ENCODE measurements at places on chromosomes 1 and 21. TPM values are rescaled to one million over a fixed set of nuclear protein-coding genes. Genes with fewer than 3 reads are reported as not detected.

The PRRX1 gene
- 679 TPM for total RNA-seq

The GJA5 gene
- total RNA-seq, result not detected

The MATN1 gene
- total RNA-seq, result 0.25 TPM

DNA sequence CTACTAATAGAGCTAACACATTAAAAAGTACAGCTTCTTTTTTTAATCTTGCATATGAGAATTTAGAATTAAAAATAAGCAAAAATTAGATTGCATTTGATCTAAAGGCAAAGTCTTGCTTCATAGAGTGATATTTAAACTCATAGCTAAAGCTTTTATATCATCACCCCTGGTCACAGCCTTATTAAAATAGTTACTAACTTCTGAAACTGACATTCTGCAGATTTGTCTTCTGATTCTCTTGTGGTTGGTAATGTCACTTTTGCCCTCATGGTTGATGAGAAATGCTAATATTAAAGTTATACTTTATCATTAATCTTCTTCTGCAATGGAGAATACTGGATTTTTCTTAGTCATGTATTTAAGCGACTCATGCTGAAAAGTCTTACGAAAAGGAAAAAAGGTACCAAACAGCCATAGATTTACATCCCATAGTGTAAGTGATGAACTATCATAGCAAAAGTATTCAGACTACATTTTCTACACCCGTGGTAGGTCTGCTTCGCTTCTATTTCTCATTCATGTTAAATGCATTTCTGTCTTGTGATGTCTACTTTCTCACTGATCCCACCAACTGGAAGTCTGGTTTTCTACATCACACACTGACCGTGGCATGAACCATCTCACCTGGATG is 330.5 kb upstream of the B3GALT2 start:
- DNase-seq, result no peak

DNA sequence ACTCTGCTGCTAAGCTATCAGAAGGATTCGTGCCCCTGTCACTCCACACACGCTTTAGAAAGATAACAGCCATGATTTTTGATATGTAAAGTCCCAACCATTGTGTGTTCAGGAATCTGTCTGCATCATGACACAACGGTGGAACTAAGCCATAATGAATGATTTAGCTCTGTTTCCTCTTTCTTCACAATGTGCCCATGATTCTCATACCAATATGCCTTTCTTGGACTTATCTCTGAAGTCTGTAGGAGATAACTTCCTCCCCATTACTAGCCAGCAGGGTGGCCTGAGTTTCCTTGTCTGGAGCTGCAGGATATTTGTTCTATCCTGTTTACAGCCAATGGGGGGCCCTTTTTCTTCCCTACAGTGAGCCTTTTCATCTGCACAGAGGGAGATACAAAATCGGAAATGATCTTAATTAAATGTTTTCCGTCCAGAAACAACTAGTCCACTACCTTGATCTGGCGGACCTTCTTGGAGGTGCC is 511.7 kb downstream of the USP25 start:
- peak; percentile 71 for DNase-seq

GRCh38 chr1:161962091-161962887 is 61.4 kb downstream of the OLFML2B start:
- DNase-seq, result peak; percentile 88

DNA sequence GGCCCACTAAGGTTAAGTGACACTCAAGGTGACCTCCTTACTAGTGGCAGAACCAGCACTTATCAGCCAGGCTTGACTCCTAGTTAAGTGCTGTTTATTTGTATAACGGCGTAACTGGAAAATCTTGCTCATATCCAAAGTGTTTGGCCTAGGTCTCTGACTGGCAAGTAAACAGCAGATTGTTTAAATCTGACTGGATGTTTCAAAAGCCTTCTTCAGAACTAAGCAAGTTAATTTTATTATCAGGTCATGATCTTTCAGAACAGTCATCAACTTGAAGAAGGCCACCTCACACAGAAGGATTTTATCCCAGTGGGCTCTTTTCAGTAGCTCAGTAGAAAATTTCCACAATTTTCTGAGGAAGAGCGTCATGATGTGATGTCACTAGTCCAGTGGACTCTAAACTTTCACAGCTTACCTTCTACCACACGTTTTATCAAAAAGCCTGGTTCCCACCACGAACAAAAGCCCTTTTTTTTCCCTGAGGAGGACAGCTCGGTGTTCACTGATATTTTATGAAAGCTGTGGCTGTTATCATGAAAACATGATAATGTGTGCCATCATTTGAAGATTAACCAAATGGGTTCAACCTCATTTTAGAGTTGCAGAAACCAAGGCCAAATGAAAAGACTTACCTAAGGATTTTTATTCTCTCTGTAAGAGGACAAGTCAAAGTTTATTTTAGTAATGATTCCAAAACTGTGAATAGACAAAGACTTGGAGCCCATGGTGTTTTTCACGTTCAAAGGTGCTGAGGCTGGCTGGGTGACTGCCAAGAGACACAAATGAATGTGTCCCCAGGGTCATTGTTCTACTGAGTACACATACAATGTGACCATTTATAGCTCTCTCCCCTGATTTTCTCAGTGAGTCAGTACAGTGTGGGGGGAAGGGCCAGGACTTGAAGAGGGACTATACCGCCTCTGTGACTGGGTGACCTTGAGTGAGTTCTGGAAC is 9.1 kb downstream of the SGIP1 start:
- peak; percentile 47 for DNase-seq

DNA sequence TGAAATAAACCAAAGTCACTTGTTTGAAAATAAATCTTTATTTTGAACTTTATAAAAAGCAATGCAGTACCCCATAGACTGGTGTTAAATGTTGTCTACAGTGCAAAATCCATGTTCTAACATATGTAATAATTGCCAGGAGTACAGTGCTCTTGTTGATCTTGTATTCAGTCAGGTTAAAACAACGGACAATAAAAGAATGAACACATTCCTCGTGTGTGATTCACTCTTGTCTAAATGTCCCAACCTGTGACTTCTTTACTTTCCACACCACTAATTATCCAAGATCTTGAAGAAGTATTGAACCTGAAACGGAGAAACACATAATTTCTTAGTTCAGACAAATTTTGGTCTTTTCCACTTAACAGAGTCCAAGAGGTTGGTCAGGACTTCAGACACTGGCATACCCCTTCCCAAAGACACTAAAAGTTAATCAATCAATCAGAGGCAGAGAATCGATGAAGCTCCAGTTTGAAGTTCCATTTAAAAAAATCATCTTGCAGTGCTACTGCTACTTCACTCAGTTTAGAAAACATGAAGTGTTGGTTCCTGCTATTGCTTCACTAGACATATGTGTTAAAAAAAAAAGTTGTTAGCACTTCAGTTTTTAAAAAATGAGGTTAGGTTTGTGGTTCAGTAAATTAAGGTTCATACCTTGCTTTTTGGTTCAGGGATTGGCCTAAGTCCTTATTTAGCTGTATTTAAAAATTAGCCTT is 26.2 kb downstream of the ATP1B1 start:
- DNase-seq, result no peak

DNA sequence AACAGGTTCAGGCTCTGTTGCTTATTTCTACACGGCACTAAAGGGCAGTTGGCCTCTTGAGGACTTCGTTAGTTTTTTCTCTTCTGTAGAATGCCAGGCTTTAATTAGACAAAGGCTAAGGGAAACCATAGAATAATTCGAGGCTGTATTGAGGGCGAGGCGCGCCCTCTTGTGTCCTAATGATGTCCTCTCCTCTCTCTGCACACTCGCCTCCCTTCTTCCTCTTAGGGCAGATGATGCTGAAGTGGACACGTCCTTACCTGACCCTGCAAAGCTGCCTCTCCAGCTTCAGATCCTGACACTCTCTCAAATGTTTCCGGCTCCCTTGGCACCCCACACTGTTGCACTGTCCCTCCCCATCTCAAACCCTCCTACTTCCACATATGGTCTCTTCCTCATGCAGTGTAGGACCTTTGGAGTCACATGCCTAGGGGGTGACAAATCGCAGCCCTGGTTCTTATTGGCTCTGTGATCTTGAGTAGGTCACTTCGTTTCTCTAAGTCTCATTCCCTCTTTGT is 1.9 kb upstream of the ZSCAN20 start:
- peak; percentile 87 for DNase-seq

DNA sequence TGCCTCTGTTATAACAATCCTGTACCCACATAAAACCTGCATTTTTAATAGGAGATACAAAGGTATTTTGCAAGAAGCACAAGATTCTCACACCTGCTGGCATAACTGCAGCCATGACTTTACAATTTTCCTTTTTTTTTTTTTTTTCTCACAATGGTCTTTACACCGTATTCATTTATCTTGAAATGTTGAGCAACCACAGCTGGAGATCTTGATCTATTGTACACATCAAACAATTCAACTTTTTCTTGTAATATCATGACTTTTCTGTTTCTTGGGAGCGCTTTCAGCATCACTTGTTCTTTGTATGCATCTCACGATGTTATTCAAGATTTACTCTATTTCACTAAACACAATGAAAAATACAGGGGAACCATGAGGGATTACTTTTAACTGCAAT is 651.4 kb downstream of the KCNT2 start:
- no peak for DNase-seq

DNA sequence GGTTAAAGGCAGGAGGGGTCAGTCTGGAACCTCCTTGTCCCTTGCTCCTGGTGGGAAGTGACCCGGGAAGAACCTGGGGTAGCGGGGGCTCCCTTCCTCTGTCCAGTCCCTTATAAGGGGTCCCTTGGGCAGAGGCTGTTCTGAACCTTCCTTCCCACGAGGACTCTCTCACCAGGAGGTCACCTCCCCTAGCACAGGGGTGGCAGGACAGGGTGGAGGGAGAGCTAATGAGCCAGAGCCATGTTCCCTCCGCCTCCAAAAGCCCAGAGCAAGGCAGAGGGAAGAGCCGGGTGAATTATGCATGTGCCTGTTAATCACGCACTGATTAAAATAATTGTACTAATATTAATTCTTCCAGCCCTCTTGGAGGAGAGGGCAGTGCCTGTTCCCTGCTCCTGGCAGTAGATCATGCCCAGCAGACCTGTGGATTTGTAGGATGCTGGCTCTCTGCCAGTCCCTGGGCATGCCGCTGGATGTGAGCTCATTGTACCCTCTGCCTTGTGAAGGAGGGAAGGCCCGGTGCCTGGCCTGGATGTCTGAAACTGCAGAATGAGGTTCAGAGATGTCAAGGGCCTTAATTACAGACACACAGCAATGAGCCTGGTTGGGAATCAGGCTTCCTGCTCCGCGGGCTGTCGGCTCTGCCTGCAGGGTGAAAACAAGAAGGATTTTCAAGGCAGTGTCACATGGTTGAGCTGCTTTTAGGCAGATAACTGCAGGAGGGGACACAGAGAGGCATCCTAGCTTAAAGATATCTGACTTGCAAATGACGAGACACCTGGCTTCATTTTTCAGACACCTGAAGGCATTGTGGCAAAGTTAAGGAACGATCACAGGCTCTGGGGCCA is 68.2 kb downstream of the IGSF21 start:
- no peak for DNase-seq

DNA sequence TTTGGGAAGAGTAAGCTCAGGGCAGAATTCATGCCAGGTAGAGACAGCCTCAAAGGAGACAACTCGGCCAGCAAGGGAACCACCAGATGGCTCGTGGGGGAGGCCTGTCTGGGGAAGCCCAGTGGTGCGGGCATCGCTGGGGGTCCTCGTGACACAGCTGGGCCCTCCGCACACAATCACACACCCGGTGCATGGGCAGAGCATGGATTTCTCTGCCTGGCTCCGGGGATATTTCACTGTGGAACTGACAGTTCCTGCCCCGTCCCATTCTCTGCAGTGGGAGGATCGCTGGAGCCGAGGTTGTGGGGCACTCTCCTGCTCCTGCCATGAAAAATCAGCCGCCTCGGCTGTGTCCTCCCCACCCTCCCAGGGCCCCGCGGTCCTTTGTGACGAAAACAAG is 108.0 kb downstream of the CRYAA start:
- no peak for DNase-seq

GRCh38 chr1:226349801-226350518 is 41.0 kb upstream of the LIN9 start:
- no peak for DNase-seq

- DNase-seq, result no peak
These were observed 4.2 kb downstream of the UBR4 start for GRCh38 chr1:19205845-19206244.

GRCh38 chr21:25459365-25459764 is 147.9 kb downstream of the MRPL39 start:
- no peak for DNase-seq

- DNase-seq, result no peak
These were observed 820.8 kb downstream of the BRINP3 start for GRCh38 chr1:189656628-189657530.

DNA sequence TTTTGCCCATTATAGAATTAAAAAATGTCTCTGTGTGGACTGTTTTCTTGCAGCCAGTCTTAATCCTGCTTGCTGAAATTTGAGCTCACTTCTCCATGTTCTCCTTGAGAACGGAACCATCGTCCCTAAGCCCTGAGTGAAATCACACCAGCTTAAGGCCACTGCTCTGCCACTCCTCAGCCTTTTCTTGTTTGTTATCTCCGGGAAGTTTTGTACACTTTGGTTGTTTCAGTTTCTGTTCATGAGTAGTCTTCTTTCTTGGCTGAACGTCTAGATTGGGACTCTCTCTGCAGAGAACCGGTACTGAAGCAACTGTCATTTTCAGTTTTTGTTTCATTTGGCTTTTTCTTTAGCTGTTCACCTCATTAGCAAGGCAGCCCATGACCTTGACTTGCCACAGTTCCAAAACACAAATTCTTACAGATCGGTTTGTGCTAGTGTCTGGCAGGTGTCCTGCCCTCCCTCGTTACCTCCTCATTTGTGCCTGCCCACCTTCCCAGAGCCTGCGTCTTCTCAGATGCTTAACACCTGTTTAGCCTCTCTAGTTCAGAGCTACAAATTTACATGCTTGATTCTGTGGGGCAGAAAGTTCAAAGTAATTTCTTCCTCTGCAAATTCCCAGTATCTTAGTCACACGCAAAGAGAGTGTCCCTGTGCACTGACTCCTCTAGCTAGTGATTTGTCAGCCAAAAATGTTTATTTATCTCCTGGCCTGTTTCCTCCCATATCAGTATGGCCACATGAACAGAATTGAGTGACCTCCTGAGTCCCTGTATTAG is 12.4 kb downstream of the PSEN2 start:
- DNase-seq, result peak; percentile 53

- peak; percentile 55 for DNase-seq
These were observed 1.3 kb downstream of the FNBP1L start for GRCh38 chr1:93448983-93449804.
